Esophagus muscularis mucosa (tissue), 4 donors: ENCODE measurements at places on chromosomes 16 and 17. TPM values are rescaled to one million over a fixed set of nuclear protein-coding genes. Genes with fewer than 3 reads are reported as not detected.

- no peak for DNase-seq
These were observed 3.4 kb downstream of the SGCA start for GRCh38 chr17:50169121-50169764.

DNA sequence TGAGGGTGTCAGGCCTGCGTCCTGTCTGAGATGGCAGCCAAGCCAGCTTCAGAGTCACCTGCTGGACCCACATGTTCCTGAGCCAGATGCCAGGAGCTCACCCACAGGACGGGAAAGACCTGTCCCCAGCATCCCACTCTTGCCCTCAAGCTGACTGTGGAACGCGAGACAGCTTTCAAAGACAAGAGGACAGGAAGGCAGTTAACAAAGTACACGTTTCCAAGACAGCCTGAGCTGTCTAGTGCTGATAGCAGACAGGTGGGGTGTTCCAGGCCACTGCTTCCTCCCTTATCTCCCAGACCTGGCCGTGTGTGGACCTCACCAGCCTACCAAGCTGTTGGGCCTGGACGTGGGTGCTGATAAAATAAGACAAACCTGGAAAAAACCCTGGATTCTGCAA is 13.2 kb downstream of the CMTM3 start:
- DNase-seq, result no peak

DNA sequence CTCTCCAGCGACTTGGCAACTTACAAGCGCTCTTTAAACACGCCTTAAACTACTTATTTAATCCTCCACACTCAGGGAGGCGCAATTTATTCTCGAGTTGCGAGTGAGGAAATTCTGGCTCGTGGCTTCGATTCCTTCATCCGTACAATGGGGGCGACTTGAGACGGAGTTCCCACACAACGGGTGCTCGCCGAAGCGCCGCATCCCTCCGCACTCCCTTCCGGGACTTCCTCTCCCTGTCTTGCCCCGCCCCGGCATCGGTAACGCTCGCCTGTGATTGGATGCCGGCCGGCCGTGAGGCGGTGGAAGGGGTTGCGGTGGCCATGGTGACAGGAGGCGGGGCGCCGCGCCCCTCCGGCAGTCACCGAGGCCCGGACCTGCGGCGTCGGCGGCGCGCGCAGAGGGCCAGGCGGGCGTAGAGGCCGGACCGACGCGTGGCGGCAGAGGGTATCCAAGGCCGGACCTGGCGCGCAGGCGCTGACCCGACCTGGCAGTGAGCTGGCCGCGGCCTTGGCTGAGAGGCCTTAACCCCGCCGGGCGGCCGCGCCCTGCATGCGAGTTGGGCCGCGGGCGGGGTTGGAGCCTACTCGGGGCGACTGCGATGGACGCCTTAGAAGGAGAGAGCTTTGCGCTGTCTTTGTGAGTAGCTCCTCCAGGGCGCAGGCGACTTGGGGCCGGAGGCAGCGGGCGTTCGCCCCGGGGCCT is at the start of gene ARL2BP:
ARL2BP (plus strand) TSS at position 493 of the 705 bp plus-strand sequence; CDS start at position 602, 109 bp downstream.
- DNase-seq, result peak; percentile 99

- no peak for DNase-seq
These were observed 17.6 kb downstream of the RCVRN start for GRCh38 chr17:9887508-9887907.

- DNase-seq, result no peak
These were observed 28.8 kb downstream of the NGFR start for GRCh38 chr17:49523706-49524472.

DNA sequence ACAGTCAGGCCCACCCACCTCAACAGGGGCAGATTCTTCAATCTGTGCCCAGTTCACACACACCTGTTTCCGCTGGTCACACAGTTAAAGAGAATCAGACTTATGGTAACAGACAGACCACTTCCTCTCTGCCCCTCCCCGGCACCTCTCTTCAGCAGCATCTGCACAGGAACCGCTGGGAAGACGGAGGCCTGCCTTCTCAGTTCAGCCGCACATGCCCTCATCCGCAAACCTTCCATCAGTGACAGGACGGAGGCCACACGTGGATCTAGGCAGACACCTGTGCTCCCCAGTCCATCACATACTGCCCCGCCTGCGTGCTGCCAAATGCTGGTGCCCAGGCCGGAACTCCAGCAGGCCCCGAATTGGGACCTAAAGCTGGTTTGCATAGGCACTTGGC is 10.3 kb downstream of the PHB1 start:
- no peak for DNase-seq

GRCh38 chr17:55336426-55336825 is 71.7 kb downstream of the HLF start:
- no peak for DNase-seq

DNA sequence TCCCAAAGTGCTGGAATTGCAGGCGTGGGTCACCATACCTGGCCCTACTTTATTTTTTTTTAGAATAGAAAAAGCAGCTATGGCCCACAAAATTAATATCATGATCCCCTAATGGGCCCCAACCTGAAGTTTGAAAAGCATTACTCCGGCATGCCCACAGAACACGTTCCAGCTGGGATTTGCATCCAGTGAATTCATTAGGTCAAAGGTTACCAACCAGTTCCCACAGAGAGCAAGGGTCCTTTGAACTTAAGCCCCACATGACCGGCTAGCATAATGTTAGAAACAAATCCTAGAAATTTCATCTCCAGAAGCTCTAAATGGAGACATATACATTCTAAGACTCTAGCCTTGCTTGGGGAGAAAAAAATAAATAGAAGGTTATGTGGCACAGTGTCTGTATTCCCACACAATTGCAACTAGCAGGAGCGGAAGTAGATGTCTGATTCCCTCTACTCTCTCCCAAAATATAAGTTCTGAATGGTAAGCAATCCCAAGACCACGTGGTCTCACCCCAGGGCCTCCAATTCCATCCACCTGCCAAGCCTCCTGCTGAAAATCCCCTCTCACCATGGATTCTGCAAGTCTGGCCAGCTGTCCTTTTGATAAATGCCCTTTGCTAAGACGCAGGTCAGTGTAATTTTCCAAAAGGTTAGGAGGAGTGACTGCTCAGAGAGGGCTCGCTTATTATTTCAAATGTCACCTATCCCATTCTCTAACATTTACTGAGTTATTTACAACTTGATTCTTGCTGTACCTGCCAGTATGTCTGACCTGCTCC is 395.8 kb downstream of the NPIPA8 start:
- no peak for DNase-seq

- no peak for DNase-seq
These were observed 9.4 kb downstream of the GJC1 start for GRCh38 chr17:44820631-44821212.

DNA sequence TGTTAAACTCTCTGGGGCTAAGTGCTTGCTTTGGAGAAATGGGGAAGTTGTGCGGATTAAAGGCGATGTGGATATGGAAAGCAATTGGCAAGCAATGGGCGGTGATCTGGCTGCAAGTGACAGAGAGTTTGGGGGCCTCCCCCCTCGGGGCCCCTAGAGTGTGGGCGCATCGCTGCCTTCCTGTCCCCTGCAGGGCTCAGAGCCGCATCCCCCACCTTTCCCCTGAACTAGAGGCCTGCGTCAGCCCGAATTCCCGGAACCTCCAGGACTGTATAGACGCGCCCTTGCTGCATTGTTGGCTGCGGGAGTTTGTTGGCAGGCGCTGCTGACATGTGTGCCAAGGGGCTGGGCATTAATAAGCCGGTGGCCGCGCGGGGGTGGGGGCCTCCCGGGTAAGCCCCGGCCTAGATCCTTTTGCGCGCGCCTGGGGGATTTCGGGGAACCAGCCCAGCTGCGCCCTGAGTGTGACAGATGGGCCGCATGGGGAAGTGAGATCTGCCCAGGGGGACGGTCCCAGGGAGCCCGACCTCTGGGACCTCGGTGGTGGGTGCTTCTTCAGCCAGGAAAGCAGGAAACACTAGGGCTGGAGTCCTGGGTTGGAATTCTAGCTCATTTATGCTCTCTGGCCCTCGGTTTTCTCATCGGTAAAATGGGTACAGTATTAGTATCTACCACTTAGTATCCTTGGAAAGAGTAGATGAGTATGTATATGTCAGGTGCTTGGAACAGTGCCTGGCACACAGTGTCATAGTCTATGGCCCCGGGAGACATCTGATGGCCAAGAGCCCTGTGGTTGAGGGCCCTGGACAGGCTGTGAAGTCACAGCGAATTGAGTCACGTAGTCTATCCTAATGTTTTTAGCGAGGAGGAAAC is 1.0 kb downstream of the EEF2K start:
- DNase-seq, result peak; percentile 94

DNA sequence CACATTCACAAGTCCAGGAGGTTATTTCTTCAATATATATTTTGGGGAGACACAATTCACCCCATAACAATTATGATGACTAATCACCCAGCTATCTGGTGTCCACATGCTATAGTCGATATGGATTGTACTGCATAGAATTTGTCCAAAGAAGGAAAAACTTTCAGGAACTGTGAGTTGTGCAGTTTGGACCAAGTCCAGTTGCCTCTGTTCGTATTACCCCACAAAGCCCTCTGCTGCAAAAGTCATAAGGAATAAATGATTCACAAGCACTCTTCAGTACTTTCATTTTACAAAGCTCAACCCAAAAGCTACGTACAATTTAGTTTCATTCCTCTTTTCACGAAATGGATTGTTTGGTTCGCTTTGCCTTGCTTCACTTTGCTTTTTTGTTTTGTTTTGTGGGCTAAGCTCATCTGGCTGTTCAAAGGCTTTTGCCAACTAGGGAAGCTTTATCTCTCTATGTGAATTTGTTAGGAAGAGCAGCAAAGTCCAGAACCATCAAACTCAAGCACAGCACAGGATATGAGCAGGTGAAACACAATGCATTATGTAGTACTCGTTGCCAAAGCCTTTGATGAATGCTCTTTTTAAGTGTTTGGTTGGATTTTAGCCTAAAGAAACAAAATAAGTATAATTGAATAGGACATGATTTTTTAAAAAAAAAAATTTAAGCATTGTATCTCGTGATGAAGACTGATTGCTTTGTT is 98.6 kb downstream of the ZNF18 start:
- no peak for DNase-seq

GRCh38 chr16:19203374-19203966 is 35.4 kb downstream of the SYT17 start:
- no peak for DNase-seq

The PIK3R5 gene
- total RNA-seq, result 16.2 TPM

The CD79B gene
- total RNA-seq, result 5.8 TPM

The ZFPM1 gene
- 0.42 TPM for total RNA-seq

The MED1 gene
- total RNA-seq, result 24.1 TPM

The OR4D1 gene
- total RNA-seq, result not detected

The KRT39 gene
- total RNA-seq, result not detected

The BOLA2B gene
- 43.4 TPM for total RNA-seq
